Muscle of back (tissue), 13 donors: ENCODE measurements at places on chromosomes 3 and 15.

- DNase-seq: no peak
These were observed 20.2 kb upstream of the PPM1L start for GRCh38 chr3:160735826-160736225.

GRCh38 chr3:59812237-59813147 lies 762.7 kb upstream of the CFAP20DC start:
- DNase-seq: no peak

DNA sequence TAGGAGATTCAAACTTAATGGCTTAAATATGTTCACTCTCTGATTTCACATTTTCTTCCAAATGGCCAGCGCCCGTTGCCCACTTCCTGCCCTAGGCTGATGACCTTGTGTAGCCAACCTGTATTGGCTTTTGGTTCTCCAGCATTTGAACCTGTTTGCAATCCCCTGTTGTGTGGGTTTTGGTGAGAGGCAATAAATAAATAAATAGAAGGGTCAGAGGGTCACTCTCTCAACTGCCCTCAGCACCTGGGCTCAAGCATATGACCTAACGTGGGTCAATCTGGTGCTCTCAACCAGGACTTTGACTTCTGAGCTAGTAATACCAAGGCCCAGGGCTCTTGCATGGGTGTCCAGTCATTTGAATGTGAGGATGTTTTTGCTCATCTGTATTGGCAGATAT lies 1.8 kb upstream of the SRP14 start:
- no peak for DNase-seq

GRCh38 chr3:129605922-129606635 lies 397 bp downstream of the PLXND1 start:
- DNase-seq: peak; percentile 83
